ENCODE measurements at places on chromosomes 7 and 10.

GRCh38 chr7:149742075-149742701 lies 31.2 kb downstream of the ZNF467 start:
- peak; percentile 39 for DNase-seq

- no peak for DNase-seq
Measured at GRCh38 chr7:118183428-118183785, 557 bp upstream of the LSM8 start.

- DNase-seq, result no peak
Measured at GRCh38 chr10:78660446-78661106, 408.2 kb upstream of the ZMIZ1 start.

GRCh38 chr10:87878664-87879459 lies 15.4 kb downstream of the PTEN start:
- no peak for DNase-seq

GRCh38 chr7:9645756-9646155 lies 1212.3 kb downstream of the NXPH1 start:
- DNase-seq, result no peak

DNA sequence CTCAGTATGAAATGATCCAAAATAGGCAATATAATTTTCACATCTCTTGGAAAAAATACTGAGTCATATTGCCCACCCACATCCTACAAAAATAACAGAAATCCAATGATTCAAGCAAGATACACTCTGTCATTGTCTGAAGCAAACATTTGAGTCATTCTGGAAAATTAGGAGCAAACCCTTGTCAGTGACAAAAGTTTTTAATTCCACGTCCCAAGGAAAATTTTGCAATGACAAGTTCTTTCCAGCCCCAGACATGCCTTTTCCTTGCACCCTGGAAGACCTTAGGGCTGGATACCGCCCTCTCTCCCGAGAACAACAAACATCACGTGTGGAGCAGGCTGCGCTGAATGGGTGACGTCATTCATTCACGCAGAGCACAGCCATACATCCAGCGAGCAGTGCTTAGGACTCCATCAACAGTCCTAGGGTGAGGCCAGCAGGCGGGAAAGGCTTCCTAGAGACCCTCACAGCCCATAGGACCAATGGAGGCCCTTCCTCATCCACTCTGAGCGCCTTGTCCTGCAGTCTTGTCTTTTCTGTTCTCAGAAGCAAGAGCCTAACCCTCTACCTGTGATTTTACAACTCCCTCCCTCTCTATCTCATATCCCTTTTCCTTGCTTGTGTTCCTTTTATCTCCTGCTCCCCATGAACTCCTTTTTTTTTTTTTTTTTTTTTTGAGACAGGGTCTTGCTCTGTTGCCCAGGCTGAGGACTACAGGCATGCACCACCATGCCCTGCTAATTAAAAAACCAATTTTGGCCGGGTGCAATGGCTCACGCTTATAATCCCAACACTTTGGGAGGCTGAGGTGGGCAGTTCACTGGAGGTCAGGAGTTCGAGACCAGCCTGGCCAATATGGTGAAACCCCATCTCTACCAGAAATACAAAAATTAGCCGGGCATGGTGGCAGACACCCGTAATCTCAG lies 23.5 kb upstream of the KDM7A start:
- no peak for DNase-seq

- DNase-seq, result no peak
Measured at GRCh38 chr10:48255722-48256121, 18.8 kb downstream of the FRMPD2 start.

GRCh38 chr10:11881477-11882417 lies 58.6 kb downstream of the PROSER2 start:
- no peak for DNase-seq

DNA sequence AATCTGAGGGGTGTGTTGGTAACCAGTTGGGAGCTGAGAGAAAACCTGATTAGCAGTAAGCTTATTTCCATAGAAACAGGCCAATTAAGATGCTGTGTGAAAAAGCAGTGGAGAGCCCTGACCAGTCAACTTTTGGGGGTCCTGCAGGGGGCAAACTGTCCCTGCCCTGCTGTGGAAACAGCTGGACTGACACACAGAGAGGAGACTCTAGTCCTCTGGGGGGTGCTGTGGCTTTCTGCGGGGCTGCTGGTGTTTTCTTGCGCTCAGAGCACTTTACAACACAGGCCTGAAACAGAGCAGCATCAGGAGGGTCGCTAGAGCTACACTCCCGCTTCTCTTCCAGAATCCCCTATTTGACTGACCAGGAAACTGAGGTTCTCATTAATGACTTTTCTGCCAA lies 546.9 kb upstream of the GALNT17 start:
- DNase-seq, result no peak

DNA sequence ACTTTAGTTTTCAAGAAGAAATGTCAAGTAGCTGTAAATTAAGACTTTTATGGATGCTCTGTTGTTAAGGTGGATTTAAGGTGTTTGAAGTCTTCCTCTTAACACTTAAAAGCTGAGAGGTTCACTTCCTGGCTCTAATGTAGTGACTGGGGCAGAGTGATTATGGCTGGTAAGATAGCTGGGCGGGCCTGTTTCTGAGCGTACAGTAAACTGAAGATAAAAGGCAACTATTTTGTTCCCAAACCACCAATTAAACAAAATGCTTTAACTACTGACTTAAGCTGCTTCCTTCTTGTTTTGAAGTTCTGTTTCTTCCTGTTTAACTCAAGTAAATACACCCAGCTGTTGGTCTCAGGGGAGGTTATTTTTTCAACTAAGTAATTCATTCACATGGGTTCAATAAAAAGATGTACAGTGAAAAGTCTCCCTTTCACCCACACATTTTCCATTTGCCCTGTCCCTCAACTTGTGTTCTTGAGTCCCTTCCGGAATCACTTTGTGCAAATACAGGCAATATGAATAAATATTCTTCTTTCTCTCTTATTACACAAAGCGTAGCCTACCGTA lies 19.3 kb downstream of the VWA2 start:
- no peak for DNase-seq

- no peak for DNase-seq
Measured at GRCh38 chr7:94848531-94848930, 58.9 kb upstream of the PPP1R9A start.

- DNase-seq, result no peak
Measured at GRCh38 chr10:62819141-62819920, 3.2 kb upstream of the EGR2 start.

DNA sequence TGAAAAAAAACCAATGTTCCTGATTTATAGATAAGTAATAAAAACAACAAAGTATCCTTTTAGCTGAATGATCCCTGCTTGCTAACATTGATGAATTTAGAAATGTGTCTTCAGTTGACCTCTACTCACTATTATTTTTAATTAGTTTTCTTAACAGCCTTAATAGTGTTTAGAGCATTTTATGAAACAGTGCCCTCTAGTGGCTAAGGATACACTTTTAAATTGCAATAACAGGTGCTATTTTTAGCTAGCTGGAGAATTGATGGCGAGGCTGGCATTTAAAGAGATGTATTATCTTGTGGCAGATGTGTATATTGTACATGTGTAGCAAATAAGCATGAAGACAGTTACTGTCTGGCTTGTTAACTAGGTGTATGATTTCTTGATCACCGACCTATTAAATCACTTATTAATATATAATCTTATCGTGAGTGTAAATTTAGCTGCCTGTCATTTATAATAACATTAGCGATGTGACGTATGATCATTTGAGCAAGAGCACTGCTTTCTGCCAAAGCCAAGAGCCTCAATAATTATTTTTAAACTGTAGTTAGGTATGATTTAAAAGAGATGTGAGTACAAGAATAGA lies 451.9 kb downstream of the DPP6 start:
- no peak for DNase-seq

GRCh38 chr10:24706479-24707118 lies 17.1 kb downstream of the ARHGAP21 start:
- no peak for DNase-seq

GRCh38 chr7:58316-58715 lies 134.1 kb upstream of the FAM20C start:
- DNase-seq, result no peak

DNA sequence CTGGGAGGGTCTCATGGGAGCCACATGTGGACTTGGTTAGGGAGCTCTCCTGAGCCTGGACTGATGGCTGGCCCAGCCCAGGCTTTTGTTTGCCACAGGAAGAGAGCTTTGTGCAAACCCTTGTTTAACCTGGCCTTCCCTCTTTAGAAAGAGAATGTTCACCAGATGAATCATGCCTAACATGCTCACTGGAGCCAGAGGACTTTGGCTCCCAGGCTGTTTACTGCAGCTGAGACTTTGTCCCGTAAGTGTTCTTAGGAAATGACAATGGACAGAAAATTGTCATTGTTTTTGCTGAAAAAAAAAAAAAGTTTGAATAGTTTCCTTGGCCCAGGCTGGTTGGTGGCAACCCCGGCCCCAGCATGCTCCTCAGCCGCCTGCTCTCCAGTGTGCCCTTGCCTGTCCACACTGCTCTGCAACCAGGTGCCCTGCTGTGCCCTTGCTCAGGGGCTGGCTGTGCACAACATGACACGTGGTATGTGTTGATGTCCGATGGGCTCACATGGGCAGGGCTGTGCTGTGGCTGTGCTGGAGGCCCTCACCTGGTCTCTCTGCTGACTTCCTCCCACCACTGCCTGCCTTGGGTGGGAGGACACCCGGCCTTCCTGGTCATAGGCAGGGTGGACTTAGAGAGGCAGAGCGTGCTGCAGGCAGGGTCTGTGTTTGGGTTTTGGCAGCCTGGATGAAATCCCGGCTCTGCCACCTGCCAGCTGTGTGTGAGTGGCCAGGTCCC lies 215.3 kb upstream of the ZNF32 start:
- DNase-seq, result no peak

GRCh38 chr10:60073397-60073780 lies 167.0 kb upstream of the CCDC6 start:
- DNase-seq, result no peak

Measured in stimulated activated CD8-positive, alpha-beta memory T cell treated with anti-CD3 and anti-CD28 coated beads, Interleukin-7, amount 100 ng/mL, for 24 hours (primary cell).